ENCODE measurements at places on chromosomes 5 and 9.

DNA sequence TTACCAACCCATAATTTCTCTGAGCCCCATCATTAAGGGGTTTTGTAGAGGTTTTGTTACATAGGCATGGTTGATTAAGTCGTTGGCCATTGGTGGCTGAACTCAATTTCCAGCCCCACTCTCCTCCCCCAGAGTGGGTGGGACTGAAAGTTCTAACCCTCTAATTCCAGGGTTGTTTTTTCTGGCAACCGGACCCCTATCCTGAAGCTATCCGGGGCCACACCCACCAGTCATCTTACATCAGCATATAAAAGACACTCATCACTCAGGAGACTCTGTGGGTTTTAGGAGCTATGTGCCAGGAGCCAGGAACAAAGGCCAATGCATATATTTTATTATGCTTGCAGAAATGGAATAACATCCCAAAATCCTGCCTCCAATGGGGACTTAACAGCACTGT lies 186.0 kb downstream of the NXNL2 start:
- no peak for DNase-seq

- DNase-seq: no peak
Observed at GRCh38 chr9:135010921-135011320, 76.5 kb upstream of the OLFM1 start.

- DNase-seq: peak; percentile 66
Observed at GRCh38 chr5:170638454-170639220, 134.8 kb downstream of the KCNIP1 start.

- DNase-seq: no peak
Observed at GRCh38 chr5:67164856-67165525, 31.6 kb downstream of the CD180 start.

DNA sequence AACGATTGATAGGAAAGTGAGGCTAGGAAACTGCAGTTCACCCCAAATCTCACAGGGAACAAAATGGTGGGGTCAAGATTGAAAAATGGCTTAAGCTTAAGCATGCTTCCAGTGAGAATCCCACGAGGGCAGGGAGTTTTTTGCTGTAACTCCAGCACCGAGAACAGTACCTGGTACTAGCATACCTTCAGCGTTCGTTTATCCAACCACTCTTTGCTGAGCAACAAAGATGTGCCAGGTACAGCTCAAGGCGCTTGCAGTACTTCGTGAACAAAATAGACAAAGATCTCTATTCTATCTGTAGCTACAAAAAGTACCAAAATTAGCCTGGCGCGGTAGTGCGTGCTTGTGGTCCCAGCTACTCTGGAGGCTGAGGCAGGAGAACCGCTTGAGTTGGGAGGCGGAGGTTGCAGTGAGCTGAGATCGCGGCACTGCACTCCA lies 778 bp upstream of the PPP6C start:
- DNase-seq: no peak

All from midbrain (tissue), 1 donor.